ENCODE measurements at places on chromosomes 3 and 15.

DNA sequence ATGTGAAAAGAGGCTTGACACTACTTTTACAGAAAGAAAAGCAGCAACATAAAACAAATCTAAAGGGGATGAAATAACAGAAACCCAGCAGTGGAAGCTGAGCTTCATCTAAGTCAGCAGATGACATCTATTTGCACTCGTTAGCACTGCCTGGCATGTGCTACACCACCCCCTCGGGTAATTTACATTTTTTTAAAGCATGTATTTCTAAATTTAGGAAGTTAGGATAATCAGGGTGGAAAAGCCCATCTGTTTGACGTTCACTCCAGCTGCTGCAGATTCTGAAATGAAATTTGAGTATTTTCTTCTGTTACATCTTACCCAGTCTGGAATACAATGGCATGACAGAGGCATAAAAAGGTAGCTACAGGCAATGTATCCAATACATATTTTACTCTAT lies 20.7 kb downstream of the IGSF11 start:
- no peak for DNase-seq

DNA sequence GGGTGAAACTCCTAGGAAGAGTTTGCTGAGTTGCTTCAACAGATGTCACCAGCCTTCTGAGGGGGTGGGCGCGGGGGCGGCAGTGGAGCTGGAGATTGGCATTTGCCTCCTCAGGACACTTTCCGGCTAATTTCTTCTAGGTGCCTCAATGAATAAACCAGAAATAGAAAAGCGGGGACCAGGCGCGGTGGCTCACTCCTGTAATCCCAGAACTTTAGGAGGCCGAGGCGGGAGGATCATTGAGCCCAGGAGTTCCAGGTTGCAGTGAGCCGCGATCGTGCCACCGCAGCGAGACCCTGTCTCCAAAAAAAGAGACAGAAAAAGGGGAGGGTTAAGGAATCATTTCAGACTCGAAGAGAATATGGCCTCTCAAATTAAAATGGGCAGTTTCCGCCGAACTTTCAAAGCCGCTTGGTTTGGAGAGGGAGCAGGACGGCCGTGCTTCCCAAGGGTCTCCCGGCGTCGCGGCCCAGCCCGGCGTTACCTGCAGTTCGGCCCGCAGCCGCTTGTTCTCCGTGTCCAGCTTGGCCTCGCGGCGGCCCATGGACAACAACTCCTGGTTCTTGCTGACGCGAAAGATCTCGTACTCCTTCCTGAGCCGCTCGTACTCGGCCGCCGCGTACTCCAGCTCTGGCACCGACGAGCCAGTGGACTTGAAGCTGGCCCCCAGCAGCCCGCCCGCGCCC lies 587 bp downstream of the NPHP3 start:
- DNase-seq = no peak

DNA sequence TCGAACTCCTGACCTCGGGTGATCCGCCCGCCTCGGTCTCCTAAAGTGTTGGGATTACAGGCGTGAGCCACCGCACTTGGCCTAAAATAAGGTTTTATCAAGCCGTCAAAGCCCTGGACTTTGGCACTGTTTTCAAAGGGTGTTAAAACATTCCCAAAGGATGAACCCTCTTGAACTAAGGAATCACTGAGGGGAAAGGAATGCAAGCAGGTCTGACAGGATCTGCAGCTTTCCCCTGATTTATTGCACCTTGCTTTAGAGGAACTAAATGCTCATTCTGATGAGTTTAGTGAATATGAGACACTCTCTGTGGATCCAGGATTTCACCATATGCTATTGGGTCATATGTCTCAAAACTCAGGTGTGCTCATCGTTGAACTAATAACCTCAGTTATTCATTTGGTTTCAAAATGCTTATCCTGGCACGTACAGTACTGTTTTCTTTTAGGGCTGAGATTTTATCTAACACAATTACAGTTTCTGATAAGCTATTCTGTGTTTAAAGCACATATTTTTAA lies 63.0 kb upstream of the TSC22D2 start:
- no peak for DNase-seq

GRCh38 chr15:63872759-63873510 lies 39.2 kb upstream of the HERC1 start:
- no peak for DNase-seq

- no peak for DNase-seq
Observed at GRCh38 chr3:110697961-110698360, 373.7 kb upstream of the NECTIN3 start.

DNA sequence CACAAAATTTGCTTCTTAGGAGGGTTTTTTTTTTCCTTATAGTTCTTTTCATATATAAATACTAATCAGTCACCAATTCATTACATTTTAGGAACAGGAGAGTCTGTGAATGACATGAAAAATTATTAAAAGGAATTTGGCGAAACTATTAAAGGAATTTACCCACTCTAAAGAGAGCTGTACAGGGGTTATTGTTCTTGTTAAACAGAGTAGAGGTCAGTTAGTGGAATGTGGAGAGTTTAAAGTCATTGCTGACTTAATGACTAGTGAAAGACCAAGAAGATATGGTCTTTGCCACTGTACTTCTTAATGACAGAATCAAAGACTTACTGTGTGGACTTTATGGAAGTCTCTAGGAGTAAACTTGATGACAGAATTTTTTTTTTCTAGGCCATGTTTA lies 333.6 kb upstream of the C2CD4B start:
- no peak for DNase-seq

- DNase-seq = no peak
Observed at GRCh38 chr15:63332367-63333124, 49.1 kb downstream of the CA12 start.

GRCh38 chr15:42832576-42832975 lies 88.0 kb downstream of the TTBK2 start:
- no peak for DNase-seq

DNA sequence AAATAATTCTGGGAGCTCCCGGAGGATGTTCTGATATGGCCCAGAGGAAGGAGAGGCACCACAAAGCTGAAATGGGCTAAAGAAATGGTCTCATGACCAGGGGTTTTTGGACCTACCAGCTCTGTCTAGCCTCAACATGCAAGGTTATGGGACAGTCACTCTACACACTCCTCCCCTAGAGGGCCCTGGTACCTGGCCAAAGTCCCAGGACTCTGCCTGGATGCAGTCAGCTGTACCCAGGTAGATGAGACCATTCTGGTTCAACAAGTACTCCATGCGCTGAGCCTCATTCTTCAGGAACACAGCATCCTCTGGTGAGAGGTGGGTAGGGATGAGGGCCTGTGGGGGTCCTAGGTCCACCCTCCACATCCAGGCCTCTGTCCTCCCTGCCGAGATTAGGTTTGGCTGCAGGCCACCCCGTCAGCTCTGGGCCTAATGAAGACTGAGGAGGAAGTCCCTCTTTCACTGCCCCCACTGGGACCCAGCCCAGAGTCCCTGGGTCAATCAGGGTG lies 9.5 kb downstream of the EPB42 start:
- no peak for DNase-seq

- DNase-seq = no peak
Observed at GRCh38 chr3:133663569-133664313, 2.0 kb upstream of the TOPBP1 start.

GRCh38 chr15:25797936-25798901 lies 64.9 kb downstream of the ATP10A start:
- DNase-seq = no peak

DNA sequence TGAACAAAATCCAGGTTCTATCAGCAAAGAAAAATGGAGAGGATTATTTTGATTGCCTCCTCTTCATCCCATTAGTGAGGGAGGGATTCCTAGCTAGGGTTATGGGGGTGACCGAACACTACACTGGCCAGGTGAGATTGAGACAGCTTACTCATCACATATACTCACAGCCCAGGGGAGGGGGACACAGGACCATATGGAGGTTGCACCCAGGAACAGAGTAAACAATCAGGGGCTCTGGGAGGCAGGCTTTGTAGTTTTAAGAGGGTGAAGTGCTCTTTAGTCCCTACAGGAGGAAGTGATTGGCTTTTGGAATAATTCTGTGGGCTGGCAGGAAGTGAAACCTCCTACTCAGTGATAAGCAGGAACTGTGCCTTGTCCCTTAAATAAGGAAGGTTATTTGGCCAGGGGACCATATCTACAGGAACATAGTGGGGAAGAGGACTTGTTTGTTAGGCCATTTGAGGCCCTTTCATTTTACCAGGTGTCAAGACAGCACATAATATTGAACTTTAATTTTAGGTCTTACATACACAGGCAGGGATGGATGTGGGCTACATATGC lies 17.5 kb upstream of the KCTD6 start:
- no peak for DNase-seq

GRCh38 chr3:23920151-23920655 lies 3.3 kb downstream of the RPL15 start:
- DNase-seq = no peak

GRCh38 chr3:110583373-110583935 lies 488.2 kb upstream of the NECTIN3 start:
- DNase-seq = no peak
